Hippocampal formation (tissue), 2 donors: ENCODE measurements at places on chromosomes 3 and 15.

DNA sequence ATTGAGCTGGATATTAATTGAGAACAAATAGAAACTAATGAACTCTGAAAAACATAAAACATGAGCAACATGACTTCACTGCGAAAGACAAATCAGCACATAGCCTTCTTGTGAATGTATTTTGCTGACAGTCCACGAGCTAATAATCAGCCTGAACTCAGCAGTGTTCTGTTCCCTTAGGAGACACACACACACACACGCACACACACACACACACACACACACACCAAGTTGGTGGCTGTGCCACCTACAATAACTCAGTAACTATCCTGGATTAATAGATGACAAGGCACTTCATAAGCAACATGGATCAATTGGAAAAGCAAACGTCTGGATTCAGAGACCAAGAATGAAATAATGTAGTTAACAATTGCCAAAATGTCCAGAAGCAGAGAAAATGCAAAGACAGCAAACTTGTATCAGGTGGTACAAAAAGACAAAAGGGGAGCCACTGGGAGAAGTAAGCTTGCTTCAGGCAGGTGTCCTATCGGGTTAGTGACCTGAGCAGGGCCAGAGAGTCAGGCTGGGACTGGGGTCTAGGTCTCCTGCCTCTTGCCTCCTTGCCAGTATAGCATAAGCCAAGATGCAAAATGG lies 20.5 kb upstream of the UBE2Q2 start:
- DNase-seq, result no peak

DNA sequence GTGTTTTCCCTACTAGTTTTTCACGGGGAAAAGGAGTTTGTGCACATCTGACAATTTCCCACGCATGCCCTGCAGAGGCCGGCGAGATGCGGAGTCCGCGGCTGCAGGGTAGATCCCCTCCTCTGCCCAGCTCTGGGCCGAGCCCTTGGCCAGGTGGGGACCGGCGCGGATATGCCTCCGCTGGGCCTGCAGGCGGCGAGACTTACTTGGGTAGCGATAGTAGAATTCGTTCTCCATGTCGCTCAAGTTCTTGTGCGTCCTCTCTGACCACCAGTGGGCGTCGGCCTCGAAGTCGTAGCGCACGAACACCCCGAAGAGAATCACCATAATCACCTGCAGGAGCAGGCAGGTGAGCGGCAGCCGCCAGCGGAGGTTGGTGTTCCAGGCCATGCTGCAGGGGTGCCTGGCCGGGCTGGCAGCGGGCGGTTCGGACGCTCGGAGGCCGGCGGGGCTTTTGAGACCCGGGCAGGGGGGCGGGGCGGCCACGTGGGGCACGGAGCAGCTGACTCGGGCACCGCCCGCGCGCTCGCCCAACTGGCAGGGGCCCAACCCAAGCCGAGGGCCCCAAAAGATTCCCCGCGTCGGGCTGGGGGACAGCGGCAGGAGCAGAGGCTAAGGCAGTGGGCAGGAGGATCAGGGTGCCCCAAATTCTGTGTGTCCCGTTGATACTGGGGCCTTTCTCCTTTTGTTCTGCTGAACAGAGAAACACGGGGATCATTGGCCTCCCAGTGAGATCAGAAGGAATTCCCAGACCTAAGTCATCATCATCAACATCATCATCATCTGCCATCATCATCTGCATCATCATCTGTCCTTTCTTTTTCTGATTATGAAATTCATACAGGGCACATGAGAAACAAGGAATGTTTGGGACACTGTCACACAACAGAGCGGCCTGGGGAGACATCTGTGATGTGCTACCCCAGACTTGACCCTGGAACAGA lies at the start of gene RHCG:
RHCG (minus strand) TSS at position 429 of the 944 bp plus-strand sequence; CDS start at position 390, 39 bp downstream.
- no peak for DNase-seq

DNA sequence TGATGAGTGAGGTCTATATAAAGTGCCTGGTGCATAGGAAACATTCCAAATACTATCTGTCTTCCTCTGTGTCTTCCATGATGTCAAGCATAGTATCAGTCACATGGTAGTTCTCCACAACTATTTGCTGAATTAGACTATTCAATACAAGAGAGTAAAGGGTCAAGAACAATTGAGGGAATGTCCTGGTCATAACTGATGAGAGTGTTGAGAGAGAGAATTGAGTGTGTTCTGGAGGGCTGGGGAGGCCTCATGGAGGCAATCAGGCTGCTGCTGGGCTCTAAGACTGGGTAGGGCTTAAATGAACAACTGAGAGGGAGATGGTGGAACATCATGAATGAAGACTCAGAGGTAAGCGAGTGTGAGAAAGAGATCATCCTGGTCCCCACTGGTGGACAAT lies 433.7 kb upstream of the ONECUT1 start:
- DNase-seq, result no peak

- no peak for DNase-seq
These were observed 146.1 kb upstream of the THBS1 start for GRCh38 chr15:39434751-39435238.
